ENCODE measurements at places on chromosomes 3 and 15. TPM values are rescaled to one million over a fixed set of nuclear protein-coding genes. Genes with fewer than 3 reads are reported as not detected.

- DNase-seq, result no peak
These were observed 44.8 kb downstream of the FILIP1L start for GRCh38 chr3:100069472-100069871.

- DNase-seq, result no peak
These were observed 21.1 kb downstream of the GTF2E1 start for GRCh38 chr3:120763601-120764000.

DNA sequence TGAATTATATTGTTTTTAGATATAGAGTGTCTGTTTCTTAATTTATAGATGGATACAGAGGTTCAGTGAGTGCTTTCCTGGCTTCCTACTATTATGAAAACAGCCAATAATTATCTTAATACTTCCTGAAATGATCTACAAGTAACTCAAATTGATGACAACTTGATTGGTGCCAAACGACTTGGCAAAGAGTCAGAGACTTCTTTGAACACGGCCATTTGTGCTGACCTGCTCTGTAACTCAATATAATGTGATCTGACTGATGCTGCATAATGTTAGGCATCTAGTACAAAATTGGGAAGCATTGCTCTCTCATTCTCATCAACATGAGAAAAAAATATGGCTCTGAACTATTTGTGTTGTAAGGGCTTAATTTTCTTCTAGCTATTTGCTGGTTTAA, 193.9 kb downstream of the DIPK2A start:
- no peak for DNase-seq

DNA sequence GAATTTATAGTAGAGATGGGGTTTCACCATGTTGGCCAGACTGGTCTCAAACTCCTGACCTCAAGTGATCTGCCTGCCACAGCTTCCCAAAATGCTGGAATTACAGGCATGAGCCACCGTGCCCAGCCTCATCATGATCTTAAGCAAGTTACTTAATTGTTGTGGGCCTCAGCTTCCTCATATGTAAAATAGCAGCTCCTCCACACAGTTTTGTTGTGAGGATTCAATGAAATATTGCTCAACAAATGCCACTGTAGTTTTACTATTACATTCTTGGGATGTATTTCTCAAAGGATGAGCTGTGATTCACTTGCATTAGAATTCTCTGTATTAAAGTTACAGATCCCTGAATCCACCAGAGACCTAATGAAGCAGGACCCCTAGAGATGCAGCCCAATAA, 168.8 kb downstream of the ADAMTS9 start:
- no peak for DNase-seq

- no peak for DNase-seq
These were observed 168.1 kb downstream of the XXYLT1 start for GRCh38 chr3:195102609-195103467.

- no peak for DNase-seq
These were observed 110.1 kb upstream of the TGFBR2 start for GRCh38 chr3:30496066-30496966.

The ADPRH gene
- total RNA-seq, result 5.9 TPM

The C3orf85 gene
- not detected for total RNA-seq

The POPDC2 gene
- 3.4 TPM for total RNA-seq

The ADIPOQ gene
- not detected for total RNA-seq

All from activated naive CD8-positive, alpha-beta T cell treated with anti-CD3 and anti-CD28 coated beads, Interleukin-2, amount 10 ng/mL, durations not matched to agents 7 days and 5 days (primary cell).